ENCODE measurements at places on chromosomes 1 and 21.

- no peak for DNase-seq
Measured at GRCh38 chr1:169107603-169108208, 1.2 kb downstream of the ATP1B1 start.

DNA sequence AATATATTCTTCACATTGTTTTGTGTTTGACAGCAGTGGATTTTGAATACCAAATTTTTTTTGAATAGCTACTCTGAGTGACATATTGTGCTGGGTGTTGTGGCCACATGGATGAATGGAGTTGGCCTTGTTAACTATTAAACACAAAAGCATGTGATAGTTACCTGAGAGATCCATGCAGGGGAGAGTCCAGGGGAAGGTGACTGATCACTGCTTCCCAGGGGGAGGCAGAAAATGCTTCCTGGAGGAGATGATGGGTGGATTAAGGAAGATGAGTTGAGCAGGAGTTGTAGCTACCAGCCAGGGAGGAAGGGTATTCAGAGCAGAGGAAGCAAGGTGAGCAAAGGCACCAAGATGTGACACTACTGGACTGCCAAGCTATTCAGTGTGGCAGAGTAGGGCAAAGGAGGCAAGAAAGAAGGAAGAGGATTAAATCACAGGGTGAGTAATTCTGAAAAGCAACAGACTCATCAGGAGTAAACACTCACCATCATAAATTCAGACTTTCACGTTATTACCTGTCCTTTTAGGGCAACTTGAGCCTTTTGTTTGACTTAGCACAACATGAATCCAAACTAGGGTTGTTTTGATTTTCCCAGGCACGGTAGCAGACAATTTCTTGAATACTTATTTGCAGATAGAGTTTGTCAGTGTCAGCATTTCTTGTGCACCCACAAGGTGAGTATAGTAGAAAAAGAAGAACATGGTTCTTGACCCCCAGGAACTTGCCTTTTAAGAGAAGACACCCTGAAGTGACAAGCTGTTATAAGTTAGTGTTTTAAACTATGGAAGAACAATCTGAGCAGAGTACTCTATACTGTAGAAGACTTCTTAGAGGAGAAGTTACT, 4.2 kb downstream of the CD46 start:
- DNase-seq = no peak

- no peak for DNase-seq
Measured at GRCh38 chr1:48876330-48876785, 99.7 kb upstream of the BEND5 start.

DNA sequence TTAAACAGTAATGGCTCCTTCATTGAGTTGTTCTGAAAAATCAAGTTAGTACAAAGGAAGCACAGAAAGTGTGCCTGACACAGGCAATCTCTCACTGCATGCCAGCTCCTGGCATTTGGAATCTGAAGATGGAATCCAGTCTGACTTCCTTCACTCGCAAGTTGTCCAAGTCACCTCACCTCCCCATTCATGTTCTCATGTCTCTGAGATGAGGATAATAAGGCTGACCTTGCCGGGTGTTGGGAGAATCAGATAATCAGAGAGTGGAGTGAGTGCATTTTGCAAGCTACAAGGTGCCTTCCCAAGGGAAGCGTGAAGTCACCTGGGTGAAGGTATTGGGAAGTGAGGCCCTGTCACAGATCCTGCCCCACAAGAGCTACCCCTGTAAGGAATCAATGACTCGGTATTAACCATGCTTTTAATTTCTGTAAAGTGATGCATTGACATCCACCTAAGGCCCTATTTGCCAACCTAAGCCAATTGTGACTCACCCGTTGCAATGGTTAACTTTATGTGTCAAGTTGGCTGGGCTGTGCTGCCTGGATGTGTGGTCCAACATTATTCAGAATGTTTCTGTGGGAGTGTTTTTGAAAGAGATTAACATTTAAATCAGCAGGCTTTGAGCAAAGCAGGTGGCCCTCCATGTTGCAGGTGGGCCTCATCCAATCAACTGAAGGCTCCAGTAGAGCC, 62.5 kb upstream of the TARBP1 start:
- DNase-seq = no peak

- DNase-seq = no peak
Measured at GRCh38 chr1:47631411-47631995, 193.7 kb downstream of the FOXD2 start.

- no peak for DNase-seq
Measured at GRCh38 chr1:23732363-23733224, 10.7 kb upstream of the ELOA start.

DNA sequence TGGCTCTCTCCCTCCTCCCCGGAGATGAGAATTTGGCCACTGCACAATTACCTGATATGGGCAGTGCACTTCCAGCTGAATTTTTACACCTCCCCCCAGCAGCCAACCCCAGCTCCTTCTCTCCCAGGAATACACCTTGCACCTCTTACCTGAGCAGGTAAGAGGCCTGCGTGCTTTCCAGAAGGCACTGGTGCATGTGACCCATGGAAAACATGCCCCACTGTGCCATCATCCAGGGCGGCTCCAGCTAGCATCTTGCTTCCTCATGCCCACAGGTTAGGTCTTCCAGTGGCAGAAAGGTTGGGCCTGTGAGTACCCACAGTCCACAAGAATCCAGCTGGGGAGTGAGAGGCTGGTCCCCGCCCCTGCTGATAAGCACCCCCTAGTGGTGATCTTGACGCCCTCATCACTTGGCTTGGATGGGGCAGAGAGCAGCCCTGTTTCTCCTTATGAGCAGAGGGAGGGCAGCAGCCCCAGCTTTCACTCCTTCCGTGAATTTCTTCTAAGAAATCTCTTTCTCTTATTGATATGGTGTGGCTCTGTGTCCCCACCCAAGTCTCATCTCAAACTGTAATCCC, 57.8 kb downstream of the EDARADD start:
- DNase-seq = no peak

DNA sequence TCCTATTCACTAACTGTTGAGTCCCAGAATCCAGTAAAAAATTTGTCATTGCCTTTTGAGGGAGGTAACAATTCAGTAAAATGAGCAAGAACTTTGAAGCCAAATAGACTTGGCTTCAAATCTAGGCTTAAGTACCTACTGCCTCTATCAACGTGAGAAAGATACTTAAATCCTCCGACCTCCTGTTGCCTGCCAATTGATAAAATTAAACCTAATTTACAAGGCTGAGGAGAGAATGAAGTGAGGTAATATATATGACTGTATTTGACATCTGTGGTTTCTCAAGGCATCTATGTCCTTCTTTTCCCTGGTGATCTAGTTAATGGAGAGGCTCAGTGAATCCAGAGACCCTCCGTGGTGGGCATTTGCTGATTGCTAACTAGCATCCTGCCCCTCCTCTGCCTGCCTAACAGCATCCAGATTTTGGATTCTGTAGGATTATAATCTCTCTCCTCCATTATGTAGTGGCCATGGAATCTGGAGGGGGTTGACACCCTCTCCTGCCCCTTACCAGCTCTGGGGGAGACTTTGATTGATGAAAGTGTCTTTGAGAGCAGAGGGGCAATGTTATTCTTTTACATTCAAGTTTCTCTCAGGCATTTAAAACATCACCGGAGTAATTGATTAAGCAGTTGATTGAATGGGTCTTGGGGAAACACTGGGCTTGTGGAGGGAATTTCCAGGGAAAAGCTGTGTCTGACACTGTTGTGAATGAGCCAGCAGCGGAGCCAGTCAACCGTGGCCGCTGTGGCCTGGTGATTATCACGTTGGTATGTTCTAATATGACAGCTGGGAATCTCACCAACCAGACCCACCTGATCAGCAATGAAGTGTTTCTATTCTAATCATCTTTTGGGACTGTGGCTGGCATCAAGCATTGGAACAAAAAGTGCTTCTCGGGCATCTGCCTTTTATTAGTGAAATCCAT, 140.7 kb upstream of the FAM78B start:
- DNase-seq = no peak

DNA sequence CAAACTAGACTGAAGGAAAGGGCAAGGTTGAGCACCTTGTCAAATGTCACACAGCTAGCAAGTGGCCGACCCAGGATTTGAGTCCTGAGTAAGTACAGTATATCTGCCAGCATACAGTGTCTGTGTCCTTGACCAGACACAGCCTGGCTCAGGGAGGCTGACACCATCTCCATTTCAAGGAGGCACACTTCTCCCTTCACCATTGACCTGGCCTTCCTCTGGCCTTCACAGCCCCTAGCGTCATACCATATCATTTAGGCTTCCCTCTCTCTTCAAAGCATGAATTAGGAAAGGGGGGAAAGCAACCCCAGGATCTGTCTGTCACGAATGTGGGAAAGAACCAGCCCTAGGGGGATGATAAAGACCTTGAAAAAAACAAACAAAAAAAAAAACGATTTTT, 155.6 kb downstream of the PLPP3 start:
- no peak for DNase-seq

- no peak for DNase-seq
Measured at GRCh38 chr1:174135211-174135610, 24.1 kb upstream of the RABGAP1L start.

DNA sequence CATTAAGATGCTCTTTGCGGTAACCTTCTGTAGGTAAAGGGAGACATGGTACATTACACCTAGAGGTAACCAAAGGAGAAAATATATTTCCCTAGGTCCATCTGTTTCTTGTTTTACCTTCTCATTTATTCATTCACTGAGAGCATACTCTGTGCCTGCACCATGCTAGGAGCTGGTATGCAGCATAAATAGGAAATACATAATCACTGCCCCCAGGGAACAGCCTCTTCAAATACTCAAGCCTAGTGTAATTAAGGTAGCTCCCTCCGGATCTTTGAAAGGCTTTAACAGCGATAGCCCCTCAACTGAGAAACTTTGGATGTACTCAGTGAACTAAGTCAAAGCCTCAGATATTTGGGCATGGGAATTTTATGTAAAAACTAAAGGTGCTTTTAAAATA, 123.6 kb downstream of the GABPA start:
- no peak for DNase-seq

DNA sequence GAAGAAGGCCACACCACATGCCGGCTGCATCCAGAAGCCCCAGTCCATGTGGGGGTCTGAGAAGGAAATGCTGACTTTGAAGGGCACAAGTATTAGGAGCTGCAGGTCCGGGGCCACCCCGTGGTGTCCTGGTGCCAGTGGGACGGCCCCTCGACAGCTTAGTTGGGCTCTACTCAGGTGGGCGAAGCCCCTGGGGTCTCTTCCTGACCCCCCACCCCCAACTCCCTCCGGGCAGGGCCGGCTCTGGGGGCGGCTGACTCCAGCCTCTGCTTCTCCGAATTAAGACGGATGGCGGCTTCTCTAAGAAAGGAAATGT, 62.1 kb upstream of the TTC34 start:
- no peak for DNase-seq

DNA sequence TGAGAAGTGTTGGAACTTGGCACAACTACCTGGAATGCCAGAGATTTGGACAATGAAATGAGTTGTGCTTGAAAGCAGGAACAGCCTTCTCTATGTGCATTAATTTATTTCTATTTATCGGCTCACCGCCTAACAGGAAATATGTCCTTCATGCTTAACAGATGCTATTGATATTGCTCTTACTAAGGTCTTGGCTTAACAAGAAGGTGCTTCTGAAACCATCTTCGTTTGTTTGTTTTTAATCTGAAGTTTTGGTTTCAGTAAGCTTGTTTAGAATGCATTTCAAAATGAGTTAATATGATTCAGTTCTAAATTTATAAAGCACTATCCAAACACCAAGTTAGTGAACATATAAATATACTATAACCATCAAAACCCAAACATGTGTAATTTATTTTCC, 898.3 kb upstream of the B3GALT2 start:
- DNase-seq = no peak

DNA sequence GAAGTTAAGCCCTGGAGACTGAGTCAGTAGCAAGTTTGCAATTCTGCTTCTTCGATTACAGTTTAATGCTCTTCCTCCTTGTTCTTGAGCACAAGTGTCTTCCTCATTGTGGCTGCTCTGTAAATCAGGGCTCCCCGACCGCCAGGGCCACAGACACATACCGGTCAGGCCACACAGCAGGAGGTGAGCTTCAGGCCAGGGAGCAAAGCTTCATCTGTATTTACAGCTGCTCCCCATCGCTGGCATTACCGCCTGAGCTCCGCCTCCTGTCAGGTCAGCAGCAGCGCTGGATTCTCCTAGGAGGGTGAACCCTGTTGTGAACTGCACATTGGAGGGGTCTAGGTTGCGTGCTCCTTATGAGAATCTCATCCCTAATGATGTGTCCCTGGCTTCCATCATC, 1.7 kb upstream of the TRAPPC10 start:
- DNase-seq = no peak

GRCh38 chr1:244381878-244382565, 69.7 kb downstream of the ADSS2 start:
- DNase-seq = no peak

DNA sequence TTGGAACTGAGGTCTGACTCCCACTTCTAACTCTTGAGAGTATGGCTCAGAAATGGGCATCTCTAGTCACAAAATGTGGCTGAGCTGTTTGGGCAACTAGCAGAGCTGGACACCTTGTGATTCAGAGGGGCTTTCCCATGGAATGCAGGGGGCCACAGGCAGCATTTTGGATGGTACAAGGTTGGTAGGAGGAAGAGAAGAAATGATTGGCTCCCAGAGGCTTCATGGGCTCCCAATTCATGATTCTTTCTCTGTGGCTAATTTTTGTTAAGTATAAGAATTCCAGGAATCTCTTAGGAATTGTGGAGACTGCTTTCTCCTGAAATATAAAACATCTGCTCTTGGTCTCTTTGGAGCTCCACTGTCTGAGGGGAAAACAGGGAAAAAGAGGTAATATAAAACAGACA, 49.7 kb downstream of the PBX1 start:
- no peak for DNase-seq

- DNase-seq = no peak
Measured at GRCh38 chr21:27301220-27301619, 334.3 kb upstream of the ADAMTS5 start.

- no peak for DNase-seq
Measured at GRCh38 chr1:66285618-66286270, 248.2 kb upstream of the SGIP1 start.

- DNase-seq = no peak
Measured at GRCh38 chr1:89587729-89588161, 45.2 kb upstream of the LRRC8C start.

DNA sequence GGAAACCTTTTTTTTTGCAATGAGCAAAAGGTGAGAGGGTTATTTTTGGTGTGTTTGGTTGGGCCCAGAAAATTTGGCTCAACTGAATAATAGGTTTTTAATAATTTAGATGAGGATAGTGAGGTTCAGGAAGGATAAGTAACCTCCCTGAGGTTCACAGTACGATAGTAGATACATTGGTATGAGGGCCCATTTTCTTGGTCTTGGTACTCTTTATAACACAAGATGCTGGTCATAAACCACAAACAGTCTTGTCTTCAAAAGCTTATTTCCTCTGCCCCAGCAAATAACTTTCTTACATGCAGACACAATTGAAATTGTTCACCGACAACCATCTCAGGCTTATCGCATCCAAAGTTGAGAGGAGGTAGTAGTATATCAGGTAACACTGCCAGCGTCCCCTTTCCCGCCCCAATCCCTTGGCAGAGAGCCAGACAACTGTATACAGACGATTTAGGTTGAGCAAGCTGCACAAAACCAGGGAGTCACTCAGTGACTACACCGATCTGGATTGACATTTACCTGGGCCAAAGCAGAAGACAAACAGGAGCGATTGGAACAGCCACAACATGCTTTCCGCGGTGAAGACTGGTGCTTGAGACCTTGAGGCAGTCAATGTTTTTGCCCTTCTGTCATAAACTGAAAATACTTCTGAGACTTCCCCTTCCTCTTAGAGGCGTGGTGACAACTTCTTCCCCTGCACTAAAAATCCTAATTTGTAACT, at the start of gene SLAMF6:
Gene SLAMF6 (minus strand): TSS at position 634 of the 724 bp plus-strand sequence. CDS start 63 bp downstream, at position 571.
- no peak for DNase-seq

Data from activated gamma-delta T cell treated with anti-CD3 and anti-CD28 coated beads, Interleukin-2, amount 50 U/mL, for 16 hours (primary cell).